ENCODE measurements at places on chromosomes 6 and 20.

GRCh38 chr6:30312266-30312665 is 14.5 kb upstream of the TRIM39 start:
- no peak for DNase-seq

DNA sequence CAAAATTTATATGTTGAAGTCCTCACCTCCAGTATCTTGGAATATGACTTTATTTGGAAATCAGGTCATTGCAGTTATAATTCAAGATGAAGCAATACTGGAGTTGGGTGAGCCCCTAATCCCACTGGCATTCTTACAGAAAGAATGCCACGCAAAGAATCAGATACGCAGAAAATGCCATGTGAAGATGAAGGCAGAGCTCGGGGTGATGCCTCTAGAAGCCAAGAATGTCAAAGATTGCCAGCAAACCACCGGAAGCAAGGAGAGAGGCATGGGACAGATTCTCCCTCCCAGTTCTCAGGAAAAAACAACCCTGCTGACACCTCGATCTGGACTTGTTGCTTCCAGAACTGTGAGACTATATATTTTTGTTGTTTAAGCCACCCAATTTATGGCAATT is 273.4 kb upstream of the CITED2 start:
- no peak for DNase-seq

- no peak for DNase-seq
Observed at GRCh38 chr20:61967300-61967699, 98.4 kb downstream of the TAF4 start.

DNA sequence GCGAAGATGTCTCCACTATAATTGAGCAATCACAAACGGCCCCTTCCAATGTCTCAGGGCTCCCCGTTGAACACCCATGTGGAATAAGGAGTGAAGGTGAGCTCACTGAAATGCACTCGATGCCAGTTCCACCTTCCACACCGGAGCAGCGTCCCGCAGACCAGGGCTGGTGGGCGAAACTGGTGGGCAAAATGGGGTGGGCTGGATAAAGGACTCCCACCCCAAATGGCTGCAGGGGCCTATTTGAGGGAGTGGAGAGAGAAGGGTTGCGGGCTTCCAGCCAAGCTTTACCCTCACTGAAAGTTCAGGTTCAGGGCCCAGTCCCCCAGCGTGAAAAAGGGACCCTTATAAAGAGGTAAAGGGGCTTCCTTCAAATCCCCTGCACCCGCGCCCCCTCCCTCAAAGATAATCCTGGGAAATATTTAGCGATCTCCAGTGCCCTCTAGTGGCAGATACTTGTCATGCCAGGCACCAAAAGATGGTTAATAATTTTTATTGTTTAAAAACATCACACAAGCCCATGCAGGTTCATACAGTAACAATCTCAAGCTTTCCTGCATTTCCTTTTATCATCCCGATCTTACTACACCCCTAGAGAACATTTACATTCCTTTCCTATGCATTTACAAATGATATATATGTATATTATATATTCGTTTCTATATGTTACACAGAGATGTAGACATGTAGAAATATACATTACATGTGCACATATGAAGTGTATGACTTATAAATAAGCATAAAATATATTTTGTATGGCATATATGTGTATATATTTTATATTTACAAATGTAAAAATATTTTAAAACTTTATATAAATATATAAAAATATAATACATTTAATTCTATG is 58.2 kb upstream of the NKX2-2 start:
- no peak for DNase-seq

DNA sequence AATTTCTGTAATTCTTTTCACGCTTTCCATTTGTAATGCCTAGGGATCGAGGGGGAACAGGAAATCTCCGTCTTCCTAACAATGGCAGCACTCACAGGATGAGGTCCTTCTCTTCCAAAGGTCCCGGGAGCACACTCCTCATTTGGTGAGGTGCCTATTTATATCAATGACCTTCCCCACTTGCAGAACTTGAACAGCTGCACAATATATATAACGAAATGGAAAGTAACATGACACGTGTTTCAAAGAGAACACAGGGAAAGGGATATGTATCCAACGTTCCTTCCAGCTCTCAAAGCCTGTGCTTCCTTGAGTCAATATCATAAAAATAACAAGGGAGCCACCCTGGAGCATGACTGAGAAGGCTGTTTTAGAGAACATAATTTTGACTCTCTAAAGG is 78.6 kb upstream of the RBM24 start:
- no peak for DNase-seq

DNA sequence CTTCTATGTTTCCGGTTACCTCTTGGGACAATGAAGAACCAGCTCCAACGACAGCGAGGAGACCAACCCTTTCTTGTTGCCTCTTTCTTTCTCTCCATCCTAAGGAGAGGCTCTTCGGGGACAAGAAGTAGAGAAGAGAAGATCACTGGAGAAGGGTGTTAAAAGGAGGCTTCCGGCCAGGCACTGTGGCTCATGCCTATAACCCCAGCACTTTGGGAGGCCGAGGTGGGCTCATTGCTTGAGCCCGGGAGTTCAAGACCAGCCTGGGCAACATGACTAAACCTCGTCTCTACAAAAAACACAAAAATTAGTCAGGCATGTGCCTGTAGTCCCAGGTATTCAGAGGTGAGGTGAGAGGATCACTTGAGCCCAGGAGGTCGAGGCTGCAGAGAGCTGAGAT is 90.8 kb upstream of the TNFAIP3 start:
- DNase-seq, result no peak

DNA sequence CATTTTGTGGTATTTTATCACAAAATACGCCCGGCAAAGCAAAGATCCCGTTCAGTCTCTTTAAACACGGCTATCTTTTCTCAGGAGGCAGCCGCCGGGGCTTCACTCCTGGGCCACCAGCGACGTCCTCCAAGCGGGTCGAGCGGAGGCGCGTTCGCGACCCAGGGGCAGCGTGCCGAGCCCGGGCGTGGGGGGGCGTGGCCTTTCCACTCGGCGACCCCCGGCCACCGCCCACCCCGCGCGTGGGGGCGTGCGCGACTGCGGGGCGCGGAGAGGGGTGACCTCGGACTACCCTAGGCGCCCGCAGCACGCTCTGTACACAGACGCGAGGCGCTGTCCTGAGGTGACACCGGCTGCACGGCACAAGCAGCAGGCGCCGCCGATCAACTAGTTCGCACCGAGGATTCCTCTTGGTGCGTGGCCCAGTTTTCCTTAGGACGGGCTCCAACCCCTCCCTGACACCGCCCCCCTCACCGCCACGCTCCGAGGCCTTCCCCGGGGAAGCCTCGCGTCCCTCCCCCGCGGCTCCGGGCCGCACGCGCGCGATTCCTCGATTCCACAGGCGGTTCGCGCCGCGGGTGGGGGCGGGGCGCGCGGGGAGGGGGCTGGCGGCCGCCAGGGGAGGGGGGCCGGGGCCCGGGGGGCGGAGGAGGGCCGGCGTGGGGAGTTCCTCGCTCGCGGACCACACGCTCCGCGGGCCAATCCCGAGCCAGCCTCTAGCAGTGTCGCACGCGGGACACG is 1.1 kb upstream of the JARID2 start:
- peak; percentile 19 for DNase-seq

- no peak for DNase-seq
Observed at GRCh38 chr6:134698228-134698627, 251.7 kb downstream of the ALDH8A1 start.

- no peak for DNase-seq
Observed at GRCh38 chr6:161274488-161274858, 612 bp upstream of the AGPAT4 start.

All from stimulated activated CD4-positive, alpha-beta T cell treated with anti-CD3 and anti-CD28 coated beads, Interleukin-1b, Interleukin-23, amount 100 ng/mL, for 1 hour (primary cell).